Right atrium auricular region (tissue), 2 donors: ENCODE measurements at places on chromosomes 3 and 15.

DNA sequence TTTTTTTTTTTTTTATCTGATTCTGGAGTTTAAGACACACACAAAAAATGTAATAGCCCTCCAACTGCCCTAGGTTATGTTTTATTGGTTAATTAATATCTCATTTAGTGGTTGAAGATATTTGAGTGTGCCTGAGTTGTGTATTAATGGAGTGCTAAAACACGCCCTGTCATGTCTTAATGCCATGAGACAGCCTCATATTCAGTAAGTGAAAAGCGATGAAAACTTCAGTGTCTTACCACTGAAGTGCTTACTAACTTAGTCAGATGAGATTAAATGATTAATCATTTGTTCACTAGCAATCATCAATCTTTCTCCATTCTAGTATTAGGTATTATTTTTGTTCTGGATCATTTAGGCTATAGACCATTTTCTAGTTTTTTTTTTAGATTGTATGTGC, 544.7 kb upstream of the ROBO2 start:
- no peak for DNase-seq
- H3K27ac ChIP-seq, result no peak overlapping the region
- H3K36me3 ChIP-seq, result no peaks in the 10 kb centered on the region

DNA sequence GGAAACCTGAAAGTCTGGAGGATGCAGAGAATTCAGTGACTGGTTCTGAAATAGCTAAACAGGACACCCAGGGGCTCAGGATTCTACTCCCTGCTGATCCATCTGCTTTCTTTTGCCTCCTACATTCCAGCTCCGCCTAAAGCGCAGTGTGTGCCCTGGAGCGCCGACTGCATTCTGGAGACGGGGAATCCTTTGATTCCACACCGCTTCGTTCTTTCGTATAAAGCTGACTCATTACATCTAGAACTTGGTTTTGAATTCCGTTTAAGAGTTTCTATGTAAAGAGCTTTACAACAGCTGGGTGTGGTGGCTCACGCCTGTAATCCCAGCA, 61.8 kb downstream of the SENP2 start:
- no peak overlapping the region for H3K4me3 ChIP-seq
- no peak overlapping the region for H3K27ac ChIP-seq
- H3K4me1 ChIP-seq, result no peaks in the 10 kb centered on the region
- no peaks in the 10 kb centered on the region for H3K36me3 ChIP-seq
- no peak for DNase-seq

DNA sequence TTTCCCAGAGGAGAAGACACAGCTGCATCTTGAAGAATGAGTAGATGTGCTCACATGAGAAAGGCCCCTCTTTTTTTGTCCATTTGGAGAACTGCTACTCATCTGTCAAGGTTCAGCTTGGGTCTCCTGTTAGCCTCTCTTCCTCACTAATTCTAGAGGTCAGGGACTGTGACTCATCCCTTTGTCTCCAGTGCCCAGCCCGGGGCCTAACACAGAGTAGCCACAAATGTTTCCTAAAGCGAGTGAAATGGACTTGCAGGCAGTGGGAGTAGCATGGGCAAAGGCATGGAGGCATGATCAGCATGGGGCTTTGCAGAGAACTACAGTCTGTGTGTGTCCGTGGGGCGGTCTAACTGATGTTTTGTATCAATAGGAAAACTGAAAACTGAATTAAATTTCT, 33.9 kb upstream of the MRPS22 start:
- no peaks in the 10 kb centered on the region for H3K4me1 ChIP-seq
- H3K27ac ChIP-seq, result no peak overlapping the region
- H3K36me3 ChIP-seq, result no peaks in the 10 kb centered on the region
- no peak overlapping the region for H3K4me3 ChIP-seq
- no peak for DNase-seq

DNA sequence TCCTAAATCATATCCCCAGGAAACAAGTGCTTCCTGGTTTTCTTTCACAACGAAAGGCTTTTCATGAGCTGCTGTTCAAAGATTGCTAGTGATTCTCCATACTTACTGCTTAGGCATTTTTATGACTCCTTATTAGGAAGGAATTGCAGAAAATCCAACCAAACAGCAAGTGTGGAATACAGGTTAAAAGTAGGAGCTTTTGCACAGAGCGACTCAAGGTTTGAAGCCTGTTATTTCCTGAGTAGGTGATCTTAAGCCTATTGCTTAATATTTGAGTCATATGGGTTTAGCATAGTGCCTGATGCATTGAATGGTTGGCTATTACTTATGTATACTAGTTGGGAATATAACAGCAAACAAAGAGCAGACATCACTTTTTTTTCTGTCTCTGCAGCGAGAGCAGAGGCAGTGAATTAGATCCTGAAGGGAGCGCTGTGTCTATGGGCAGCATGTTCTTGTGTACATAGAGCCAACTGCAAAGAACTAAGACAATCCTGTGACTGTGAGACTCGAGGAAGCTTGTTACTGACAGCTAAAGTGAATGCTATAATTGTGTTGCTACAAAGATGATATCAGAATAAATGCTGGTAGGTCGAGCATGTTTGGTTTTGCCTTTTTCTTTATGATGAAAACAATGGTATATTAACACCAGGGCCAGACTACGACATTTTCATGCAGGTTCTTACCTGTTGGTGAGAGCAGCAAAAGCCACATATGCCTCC, 6.3 kb downstream of the TM4SF1 start:
- no peak for DNase-seq
- H3K36me3 ChIP-seq, result peaks cover 40% of the 10 kb centered on the region
- H3K27ac ChIP-seq, result peak overlapping the region; percentile 35
- no peak overlapping the region for H3K4me3 ChIP-seq

DNA sequence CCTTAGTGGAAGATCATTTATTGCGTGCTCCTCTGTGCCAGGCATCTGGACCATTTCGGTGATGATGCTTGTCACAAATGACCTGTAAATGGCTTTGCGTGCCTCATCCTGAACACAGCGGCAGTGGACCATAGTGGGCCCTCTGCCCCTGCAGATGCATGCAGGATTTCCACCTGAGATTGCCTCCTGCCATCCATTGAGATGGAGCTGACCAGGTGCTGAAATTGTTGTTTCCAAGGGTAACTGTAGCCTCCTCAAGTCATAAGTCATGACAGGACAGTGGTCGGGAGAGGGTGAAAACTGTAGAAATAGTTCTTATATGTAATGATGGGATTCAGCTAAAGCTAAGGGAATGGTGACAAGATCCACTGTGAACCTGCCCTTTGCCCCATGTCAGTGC, 35.5 kb downstream of the CLSTN2 start:
- H3K27me3 ChIP-seq, result no peaks in the 10 kb centered on the region
- H3K36me3 ChIP-seq, result no peaks in the 10 kb centered on the region

DNA sequence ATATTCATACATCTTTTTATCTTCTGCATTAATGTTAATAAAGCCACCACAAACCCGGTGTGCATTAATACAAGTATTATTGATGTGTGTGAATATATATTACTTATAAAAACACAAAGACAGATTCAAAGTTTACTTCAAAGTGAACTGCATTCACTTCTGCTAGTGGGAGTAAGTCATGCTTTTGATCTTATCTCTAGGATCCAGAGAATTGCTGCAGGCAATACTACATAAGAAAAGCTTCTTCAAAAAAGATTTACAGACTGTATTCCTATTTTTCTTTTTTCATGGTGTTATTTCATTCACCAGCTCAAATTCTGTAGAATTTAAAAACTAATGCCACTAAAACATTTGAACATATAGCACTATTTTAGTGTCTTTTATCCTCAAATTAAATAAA, 87.5 kb upstream of the CBLB start:
- no peaks in the 10 kb centered on the region for H3K4me1 ChIP-seq
- H3K27me3 ChIP-seq, result no peaks in the 10 kb centered on the region
- no peak overlapping the region for H3K4me3 ChIP-seq
- no peaks in the 10 kb centered on the region for H3K36me3 ChIP-seq

DNA sequence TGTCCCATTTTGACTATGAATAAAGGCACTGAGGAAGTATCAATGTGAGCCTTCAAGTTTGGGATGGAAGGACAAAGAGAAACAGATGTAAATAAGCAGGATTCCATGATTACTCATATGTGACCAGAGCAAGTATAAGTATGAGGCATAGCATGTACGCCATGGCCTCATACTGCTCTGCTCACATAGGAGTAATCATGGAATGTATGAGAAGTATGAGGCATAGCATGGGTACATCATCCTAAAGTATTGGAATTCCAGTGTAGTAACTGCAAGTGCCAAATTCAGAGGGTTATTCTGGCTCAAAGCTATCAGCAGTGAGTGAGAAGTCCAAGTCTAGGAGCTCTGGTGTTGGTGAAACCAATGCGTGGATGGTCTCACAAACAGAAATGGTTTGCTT, 81.2 kb upstream of the WDR72 start:
- no peaks in the 10 kb centered on the region for H3K4me1 ChIP-seq
- no peaks in the 10 kb centered on the region for H3K36me3 ChIP-seq
- no peaks in the 10 kb centered on the region for H3K27me3 ChIP-seq
- no peak overlapping the region for H3K4me3 ChIP-seq
- no peak for DNase-seq

- no peaks in the 10 kb centered on the region for H3K4me1 ChIP-seq
- H3K27me3 ChIP-seq, result no peaks in the 10 kb centered on the region
- no peak overlapping the region for H3K4me3 ChIP-seq
- no peak overlapping the region for H3K27ac ChIP-seq
Observed at GRCh38 chr3:31102196-31102879, 207.9 kb upstream of the GADL1 start.

- H3K4me1 ChIP-seq, result peaks cover 14% of the 10 kb centered on the region
- no peaks in the 10 kb centered on the region for H3K36me3 ChIP-seq
- H3K27me3 ChIP-seq, result no peaks in the 10 kb centered on the region
- H3K4me3 ChIP-seq, result no peak overlapping the region
Observed at GRCh38 chr3:34264337-34265041, 466.1 kb downstream of the PDCD6IP start.

GRCh38 chr3:41467481-41467880, 268.2 kb downstream of the CTNNB1 start:
- H3K36me3 ChIP-seq, result no peaks in the 10 kb centered on the region
- H3K4me1 ChIP-seq, result no peaks in the 10 kb centered on the region
- H3K4me3 ChIP-seq, result no peak overlapping the region
- H3K27ac ChIP-seq, result no peak overlapping the region
- DNase-seq, result no peak
- no peaks in the 10 kb centered on the region for H3K27me3 ChIP-seq

- no peaks in the 10 kb centered on the region for H3K4me1 ChIP-seq
- no peak for DNase-seq
- no peaks in the 10 kb centered on the region for H3K36me3 ChIP-seq
- H3K4me3 ChIP-seq, result no peak overlapping the region
- no peaks in the 10 kb centered on the region for H3K27me3 ChIP-seq
Observed at GRCh38 chr3:183586477-183586876, 31.0 kb upstream of the KLHL6 start.

DNA sequence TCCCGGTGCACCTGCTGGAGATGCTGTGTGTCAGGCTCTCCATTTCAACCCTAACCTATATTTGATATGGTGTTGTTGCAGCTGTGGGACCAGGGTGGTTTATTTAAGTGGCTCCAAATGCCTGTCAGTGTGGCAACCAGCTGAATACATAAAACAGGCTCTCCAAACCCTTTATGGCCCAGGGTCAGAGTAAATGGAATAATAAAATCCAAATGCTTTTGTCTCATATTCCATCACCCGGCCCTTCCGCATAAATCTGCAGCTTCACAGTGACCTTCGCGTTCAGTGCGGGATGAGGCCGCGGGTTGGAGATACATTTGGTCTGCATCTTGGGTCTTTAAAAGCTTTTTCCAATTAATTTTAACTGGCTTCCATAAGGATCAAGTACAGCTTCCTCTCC, 382.1 kb upstream of the NR2F2 start:
- H3K36me3 ChIP-seq, result no peaks in the 10 kb centered on the region
- no peaks in the 10 kb centered on the region for H3K4me1 ChIP-seq
- no peak for DNase-seq
- no peaks in the 10 kb centered on the region for H3K27me3 ChIP-seq
- no peak overlapping the region for H3K4me3 ChIP-seq
- H3K27ac ChIP-seq, result no peak overlapping the region

- H3K27me3 ChIP-seq, result no peaks in the 10 kb centered on the region
- H3K4me1 ChIP-seq, result no peaks in the 10 kb centered on the region
- DNase-seq, result no peak
- no peak overlapping the region for H3K4me3 ChIP-seq
- no peaks in the 10 kb centered on the region for H3K36me3 ChIP-seq
Observed at GRCh38 chr15:52421029-52421428, 107.7 kb downstream of the MYO5A start.

DNA sequence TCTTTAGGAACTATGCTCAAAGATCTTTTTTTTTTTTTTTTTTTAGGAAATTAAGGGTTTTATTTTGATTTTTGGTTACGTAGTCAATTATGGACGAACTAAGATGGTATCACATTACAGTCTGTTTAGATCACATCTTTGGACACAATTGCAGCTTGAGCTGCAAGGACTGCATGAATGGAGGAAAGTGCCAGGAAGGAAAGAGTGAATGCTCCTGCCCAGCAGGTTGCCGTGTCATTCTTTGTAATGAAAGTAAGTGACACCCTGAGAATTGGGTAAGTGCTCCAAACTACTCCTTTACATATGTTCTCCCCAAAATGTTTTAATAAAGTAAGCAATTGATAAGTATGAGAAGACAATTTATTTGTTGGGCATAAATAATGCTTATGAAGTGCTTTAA, 716.5 kb upstream of the GOLIM4 start:
- H3K4me1 ChIP-seq, result no peaks in the 10 kb centered on the region
- H3K4me3 ChIP-seq, result no peak overlapping the region
- no peaks in the 10 kb centered on the region for H3K27me3 ChIP-seq
- no peak overlapping the region for H3K27ac ChIP-seq

DNA sequence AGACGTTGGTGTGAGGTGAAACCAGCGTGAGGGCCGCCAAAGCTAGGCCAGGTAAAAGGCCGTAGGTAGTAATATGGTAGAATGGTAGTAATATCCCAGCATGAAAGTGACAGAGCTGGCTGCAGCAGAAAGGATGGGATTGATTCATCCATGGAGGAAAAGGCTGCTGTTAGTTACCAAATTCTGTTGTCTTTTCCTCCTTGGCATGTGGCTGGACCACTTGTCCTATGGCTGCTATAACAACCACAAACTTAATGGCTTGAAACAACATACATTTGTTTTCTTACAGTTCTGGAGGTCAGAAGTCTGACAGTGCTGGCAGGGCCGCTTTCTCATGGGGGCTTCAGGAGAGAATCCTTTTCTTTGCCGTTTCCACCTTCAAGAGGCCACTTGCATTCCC, 47.8 kb upstream of the CHST2 start:
- no peak overlapping the region for H3K27ac ChIP-seq
- no peaks in the 10 kb centered on the region for H3K27me3 ChIP-seq
- no peak overlapping the region for H3K4me3 ChIP-seq
- H3K36me3 ChIP-seq, result no peaks in the 10 kb centered on the region
- DNase-seq, result no peak

GRCh38 chr3:72070005-72070404, 285.1 kb upstream of the PROK2 start:
- no peak overlapping the region for H3K4me3 ChIP-seq
- H3K27ac ChIP-seq, result no peak overlapping the region
- H3K4me1 ChIP-seq, result no peaks in the 10 kb centered on the region
- DNase-seq, result no peak
- H3K36me3 ChIP-seq, result no peaks in the 10 kb centered on the region

- H3K4me1 ChIP-seq, result no peaks in the 10 kb centered on the region
- peaks cover 39% of the 10 kb centered on the region for H3K36me3 ChIP-seq
- no peak for DNase-seq
- no peaks in the 10 kb centered on the region for H3K27me3 ChIP-seq
- H3K27ac ChIP-seq, result peak overlapping the region; percentile 16
Observed at GRCh38 chr15:39939487-39940452, 5.9 kb downstream of the EIF2AK4 start.

- H3K4me3 ChIP-seq, result peak overlapping the region; percentile 27
- peaks cover 40% of the 10 kb centered on the region for H3K4me1 ChIP-seq
- peak; percentile 59 for DNase-seq
- H3K36me3 ChIP-seq, result no peaks in the 10 kb centered on the region
Observed at GRCh38 chr15:51731549-51732267, 5.7 kb downstream of the LYSMD2 start.

GRCh38 chr3:167372138-167372537, 8.0 kb downstream of the ZBBX start:
- H3K4me3 ChIP-seq, result no peak overlapping the region
- no peak for DNase-seq
- no peak overlapping the region for H3K27ac ChIP-seq
